GM18507 (cell line): ENCODE measurements at places on chromosomes 1 and 21.
A peak's percentile ranks its signal among the peaks of the same experiment; 100 is the strongest.

- DNase-seq: no peak
Measured at GRCh38 chr1:43530483-43531106, at the start of gene PTPRF. TSS of gene PTPRF (plus strand) at chr1:43530883. CDS start at chr1:43545076, 14,193 bp downstream.

DNA sequence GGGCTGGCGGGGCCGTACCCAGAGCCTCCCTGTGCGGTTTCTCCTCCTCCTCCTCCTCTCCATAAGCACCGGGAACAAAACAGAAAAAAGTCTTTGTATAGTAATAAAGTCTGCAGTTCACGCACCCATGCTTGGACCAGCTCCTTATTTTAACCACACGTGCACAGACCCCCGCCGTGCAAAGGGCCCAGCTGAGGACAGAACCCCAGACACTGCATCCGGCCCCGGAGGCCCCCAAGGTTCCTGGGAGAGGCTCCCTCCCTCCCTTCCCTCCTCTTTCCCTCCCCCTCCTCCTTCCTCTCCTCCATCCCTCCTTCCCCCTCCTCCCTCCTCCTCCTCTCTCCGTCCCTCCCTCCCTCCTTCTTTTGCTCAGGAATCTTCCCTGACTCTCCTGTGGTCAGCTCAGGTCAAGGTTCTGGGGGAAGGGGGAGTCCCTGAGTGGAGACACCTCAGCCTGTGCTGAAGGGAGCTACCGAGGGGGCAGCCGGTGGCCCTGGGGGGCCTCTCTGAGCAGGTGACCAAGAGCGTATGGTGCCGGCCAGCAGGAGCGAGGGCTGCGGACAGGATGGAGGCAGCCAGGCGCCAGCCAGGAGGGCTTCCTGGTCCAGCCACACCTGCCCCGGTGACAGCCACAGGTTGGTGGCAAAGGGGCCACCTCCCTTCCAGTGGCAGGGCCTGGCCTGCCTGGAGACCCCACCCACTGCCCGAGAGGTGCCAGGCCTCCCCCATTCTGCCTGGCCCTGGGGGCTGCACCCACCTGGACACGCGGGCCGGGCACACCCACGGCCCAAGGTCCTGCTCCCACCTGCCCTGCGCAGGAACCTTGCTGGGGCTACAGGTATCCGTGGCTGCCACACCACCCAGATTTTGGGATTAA lies 3.2 kb upstream of the TTLL10 start:
- DNase-seq: no peak

- no peak for DNase-seq
Measured at GRCh38 chr1:63888984-63889383, 115.2 kb downstream of the ROR1 start.

- DNase-seq: no peak
Measured at GRCh38 chr1:213541641-213542040, 446.1 kb upstream of the PROX1 start.

DNA sequence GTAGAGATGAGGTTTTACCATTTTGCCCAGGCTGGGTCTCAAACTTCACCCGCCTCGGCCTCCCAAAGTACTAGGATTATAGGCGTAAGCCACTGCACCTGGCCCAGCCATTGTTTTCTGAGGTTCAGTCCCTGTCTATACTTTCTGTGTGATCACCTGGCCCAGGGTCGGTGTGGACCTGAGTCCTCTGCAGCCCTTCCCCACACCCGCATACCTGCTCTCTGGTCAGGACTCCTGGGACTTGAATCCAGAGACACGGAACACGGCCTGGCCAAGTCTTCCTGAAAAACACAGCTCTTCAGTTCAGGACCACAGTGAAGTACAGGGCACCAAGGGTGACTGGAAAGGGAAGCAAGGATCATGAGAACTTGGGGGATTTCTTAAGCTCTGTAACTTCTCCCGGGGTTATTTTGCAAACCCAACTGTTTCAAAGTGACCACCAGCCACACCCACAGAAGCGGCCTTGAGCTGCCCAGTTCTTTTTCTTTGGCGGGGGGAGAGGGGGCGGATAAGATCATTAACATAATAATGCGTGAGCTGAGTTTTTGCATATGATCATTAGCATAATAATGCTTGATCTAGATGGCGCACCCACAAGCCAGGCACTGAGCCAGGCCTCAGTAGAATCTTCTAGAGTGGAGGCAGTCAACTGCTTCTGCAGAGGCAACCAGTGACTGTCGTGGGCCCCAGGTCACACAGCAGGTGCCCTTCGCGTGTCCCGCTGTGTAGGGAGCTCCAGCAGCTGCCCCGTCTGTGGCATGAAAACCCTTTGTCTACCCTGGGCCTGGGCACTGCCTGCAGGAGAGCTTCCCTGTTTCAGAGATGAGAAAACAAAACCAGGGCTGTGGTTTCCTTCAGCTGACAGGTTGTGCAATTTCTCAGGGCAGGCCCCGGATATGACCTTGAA lies 1.7 kb upstream of the NADK start:
- peak; percentile 55 for DNase-seq

DNA sequence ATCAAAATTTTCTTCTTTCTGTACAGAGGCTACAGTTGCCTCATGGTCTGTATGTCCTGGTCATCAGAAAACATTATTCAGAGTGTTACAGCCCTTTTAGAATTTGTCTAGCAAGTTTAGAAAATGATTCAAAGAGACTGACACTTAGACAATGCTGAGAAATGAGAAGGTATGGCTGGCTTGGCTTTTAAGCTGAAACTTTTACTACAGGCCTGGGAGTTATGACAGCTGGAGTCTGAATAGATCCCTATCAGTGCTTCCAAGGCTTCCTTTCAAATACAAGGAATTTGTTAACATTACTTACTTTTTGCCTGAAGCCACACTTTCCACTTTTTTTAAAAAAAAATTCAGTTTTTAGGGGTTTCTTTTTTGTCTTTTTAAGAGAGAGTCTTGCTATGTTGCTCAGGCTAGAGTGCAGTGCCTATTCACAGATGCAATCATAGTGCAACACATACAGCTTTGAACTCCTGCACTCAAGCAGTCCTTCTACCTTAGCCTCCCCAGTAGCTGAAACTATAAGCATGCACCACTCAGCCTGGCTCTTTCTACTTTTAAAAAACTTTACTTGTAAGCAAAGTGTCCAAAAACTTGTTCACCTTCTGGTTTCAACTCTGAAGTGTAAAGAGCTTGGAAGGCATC lies 10.5 kb upstream of the COP1 start:
- DNase-seq: no peak

GRCh38 chr1:185539277-185539943 lies 194.8 kb upstream of the HMCN1 start:
- DNase-seq: no peak

GRCh38 chr21:33747420-33747819 lies 105.1 kb downstream of the ITSN1 start:
- no peak for DNase-seq

DNA sequence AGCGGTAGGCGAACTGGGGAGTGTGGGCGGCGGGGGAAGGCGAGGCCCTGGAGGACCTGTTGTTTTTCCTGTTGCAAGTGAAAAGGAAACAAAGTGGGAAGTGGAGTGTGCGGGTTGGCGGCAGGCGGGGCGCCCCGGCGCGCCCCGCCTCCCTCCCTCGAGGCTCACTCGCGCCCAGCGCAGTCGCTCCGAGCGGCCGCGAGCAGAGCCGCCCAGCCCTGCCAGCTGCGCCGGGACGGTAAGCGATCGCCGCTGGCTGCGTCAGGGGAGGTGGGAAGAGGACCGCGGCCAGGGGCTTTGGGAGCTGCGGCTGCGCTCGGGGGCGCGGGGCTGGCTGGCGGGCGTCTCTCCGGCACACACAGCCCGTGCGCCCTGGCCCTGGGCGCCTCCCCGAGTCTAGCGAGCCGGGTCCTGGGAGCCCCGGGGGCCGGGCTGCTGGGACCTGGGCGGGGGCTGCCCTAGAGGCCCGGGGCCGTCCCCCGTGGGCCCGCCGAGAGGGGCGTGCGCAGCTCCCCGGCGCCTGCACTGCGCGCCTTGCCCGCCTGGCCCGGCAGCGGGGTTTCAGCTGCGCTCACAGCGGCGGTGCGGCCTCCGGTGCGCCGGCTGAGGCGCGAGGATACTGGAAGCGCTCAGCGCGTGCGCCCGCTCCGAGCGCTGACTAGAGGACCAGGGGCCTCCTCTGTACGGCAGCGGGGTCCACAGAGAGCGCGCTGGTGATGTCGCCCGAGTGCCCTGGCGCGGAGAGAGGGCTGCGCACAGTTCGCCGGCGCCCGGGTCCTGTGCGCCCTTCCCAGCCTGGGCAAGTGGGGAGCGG lies at the start of gene PIK3CD:
PIK3CD (plus strand) TSS at position 167 of the 814 bp plus-strand sequence. CDS start 58,725 bp downstream, outside the sequence.
- no peak for DNase-seq

DNA sequence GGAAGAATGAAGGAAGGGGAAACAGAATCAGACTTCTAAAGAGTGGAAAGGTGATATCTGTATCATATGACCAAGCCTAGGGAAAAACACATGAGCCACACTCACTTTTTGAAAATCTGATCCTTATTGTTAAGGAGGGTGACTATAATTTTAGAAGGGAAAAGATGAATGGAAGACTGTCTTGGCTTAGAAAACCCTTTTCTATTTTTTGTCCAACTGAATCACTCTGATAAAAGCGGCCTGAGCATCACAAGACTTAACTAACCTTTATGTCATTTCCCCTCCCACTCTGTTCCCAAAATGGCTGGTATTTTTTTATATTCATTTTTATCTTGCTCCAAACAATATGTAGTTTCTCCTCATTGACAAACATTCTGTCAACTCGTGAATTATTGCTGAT lies 169.8 kb downstream of the C1orf21 start:
- no peak for DNase-seq

- no peak for DNase-seq
Measured at GRCh38 chr1:212060632-212061472, 25.3 kb downstream of the DTL start.

DNA sequence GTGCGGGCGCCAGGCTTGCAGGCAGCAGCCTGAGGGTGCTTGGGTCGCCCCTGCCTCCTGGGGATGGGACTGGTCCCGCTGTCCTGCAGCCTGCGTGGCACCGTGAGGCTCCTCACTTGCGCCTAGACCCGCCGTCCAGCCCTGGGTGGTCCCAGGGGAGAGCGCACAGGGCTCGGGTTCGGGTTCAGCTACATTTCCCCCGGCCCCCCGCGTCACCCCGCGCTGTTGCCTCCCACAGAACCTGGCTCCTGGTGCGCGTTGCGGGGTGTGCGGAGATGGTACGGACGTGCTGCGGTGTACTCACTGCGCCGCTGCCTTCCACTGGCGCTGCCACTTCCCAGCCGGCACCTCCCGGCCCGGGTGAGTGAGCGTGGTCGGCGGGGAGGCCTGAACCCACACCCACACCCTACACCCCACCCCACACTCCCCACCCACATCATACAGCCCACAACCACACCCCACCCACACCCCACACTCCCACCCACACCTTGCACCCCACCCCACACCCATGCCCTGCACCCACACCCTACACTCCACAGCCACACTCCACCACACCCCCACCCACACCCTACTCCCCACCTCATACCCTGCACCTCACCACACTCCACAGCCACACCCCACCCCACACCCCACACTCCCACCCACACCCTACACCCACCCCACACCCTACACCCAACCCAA lies 6.2 kb upstream of the PFKL start:
- DNase-seq: no peak

DNA sequence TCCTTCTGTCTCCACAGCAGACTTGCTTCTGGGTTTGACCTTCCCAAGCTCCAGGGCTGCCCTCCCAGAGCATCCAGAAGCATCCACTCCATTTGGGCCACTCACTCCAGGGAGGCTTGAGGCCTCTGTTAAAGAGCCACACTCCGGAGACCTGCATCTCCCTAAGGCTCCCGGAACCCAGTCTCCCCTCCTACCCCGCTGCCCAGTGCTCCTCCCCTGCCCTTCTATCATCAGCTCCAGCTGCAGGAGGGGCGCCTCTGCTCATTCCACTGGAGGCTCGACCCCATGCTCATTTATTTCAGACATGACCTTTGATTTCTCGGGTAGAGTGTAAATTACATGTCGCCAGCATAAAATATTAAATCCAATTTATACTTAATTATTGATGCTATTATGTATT lies 142.5 kb downstream of the SYF2 start:
- no peak for DNase-seq

DNA sequence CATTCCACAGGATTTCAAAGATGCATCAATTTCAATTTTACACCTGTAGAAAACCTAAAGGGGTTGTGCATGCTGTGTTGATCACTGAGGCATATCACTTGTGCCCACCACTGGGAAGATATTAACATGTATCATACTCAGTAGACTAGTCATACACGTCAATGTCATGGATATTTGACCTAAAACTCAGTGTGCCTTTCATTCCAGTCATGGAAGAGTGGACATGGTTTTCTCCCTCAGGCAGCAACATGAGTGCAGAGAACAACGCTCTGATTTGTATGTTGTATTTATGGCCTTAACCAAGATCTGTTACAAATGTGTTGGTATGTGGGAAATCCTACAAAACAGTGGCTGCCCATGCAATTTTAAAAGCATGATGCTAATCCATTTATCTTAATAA lies 6.1 kb upstream of the C1orf53 start:
- DNase-seq: no peak

DNA sequence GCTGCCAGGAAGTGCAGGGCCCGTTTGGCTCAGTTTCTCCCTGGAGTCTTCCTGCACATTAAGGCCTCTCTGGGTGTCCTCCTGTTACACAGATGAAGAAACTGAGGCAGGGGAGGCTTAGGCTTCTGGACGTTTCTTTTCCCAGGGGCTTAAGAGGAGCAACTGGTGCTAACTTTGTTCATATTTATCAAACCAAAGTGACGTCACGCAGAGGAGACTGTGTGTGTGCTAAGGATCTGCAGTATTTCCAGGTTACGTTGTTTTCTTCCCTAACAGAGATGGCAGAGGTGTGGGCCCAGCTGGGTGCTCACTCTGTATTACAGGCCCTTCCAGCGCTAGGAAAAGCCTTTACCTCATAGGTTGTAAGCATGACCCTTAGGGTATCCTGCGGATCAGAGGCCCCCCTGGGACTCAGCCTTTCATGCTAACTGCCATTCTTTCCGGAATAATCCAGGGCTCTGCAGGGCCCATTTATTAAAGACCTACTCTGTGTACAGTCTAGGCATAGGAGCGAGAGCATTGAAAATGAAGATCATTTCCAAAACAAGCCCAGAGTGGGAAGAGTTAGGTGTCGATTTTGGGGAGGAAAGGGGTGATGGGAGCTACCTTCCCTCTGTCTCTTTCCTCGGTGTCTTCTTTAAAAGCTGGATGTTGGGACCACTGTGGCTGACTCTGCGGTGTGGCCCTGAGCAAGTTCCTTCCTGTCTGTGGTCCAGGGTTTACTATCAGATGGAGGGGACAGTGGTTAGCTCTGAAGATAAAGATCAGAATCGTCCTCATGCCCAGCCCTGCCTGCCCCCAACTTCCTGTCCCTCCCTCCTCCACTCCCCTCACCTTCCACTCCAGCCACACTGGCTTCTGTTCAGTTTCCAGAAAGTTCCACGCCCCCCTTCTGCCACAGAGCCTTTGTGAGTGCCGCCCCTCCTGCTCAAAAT lies 4.6 kb downstream of the AGTRAP start:
- DNase-seq: no peak

- no peak for DNase-seq
Measured at GRCh38 chr1:83102630-83103071, 896.3 kb downstream of the TTLL7 start.
